ENCODE measurements at places on chromosomes 1 and 21.

GRCh38 chr21:37196847-37197246 is 70.3 kb downstream of the VPS26C start:
- no peak for DNase-seq

DNA sequence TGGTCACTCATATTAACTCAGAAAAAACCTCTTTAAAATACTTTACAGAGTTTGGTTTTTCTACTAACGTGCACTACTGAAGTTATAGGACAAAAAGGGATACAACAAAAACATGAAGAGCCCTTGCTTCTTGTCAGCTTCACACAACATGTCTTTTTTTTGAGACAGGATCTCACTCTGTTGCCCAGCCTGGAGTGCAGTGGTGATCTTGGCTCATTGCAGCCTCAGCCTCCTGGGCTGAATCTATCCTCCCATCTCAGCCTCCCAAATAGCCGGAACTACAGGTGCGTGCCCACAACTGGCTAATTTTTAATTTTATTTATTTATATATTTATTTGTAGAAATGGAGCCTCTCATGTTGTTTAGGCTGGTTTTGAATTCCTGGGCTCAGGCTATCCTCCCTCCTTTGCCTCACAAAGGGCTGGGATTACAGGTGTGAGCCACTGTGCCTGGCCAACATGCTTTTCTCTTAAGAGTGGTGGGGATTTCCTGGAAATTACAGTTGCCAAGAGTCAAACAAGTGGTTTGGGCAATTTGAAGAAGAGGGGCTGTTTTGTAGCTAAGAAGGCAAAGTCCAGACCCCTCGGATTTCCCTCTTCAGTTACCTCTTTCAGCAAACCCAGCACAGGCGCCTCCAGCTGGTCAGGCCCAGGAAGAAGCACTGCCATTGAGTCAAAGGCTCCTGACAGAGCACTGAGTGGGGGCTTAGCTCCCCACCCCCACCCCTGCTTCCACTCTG is 6.4 kb upstream of the SMPDL3B start:
- DNase-seq, result no peak

- no peak for DNase-seq
These were observed 18.5 kb upstream of the S100A7 start for GRCh38 chr1:153478692-153479618.

DNA sequence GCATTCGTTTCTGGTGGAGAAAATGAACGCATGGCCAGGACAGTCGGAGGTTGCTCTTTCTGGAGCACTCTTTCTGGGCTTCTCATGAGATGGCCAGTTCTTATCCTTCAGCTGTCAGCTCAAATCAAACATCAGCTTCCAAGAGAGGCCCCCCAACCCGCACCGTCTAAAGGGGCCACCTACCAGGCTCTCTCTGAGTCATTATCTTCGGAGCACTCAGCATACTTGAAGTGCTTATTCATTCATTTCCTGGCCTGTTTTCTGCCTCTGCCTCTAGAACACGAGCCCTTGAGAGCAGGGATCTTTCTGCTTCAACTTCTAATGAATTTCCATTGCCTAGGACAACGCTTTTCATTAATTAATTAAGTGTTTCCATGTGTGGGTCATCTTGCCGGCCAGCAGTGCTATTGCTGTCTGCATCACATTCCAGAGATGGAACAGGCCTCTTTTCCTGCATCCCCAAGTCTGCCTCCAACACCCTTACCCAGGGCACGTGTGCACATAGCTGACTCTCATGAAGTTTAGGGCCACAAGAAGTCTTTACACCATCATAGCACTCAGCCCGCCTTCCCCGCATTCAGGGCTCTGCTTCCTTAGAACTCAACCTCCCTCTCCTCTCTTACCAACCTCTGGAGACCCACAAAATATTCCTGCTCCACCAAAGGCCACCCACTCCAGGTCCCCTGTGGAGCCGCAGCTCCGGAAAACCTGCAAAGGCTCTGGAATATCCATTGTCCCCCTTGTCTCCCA is 52.1 kb upstream of the LAPTM5 start:
- DNase-seq, result no peak

GRCh38 chr1:119390526-119390925 is 21.9 kb downstream of the HAO2 start:
- no peak for DNase-seq
